ENCODE measurements at places on chromosomes 2 and 18.

- no peak for DNase-seq
These were observed 70.8 kb upstream of the LPIN2 start for GRCh38 chr18:3083766-3084165.

DNA sequence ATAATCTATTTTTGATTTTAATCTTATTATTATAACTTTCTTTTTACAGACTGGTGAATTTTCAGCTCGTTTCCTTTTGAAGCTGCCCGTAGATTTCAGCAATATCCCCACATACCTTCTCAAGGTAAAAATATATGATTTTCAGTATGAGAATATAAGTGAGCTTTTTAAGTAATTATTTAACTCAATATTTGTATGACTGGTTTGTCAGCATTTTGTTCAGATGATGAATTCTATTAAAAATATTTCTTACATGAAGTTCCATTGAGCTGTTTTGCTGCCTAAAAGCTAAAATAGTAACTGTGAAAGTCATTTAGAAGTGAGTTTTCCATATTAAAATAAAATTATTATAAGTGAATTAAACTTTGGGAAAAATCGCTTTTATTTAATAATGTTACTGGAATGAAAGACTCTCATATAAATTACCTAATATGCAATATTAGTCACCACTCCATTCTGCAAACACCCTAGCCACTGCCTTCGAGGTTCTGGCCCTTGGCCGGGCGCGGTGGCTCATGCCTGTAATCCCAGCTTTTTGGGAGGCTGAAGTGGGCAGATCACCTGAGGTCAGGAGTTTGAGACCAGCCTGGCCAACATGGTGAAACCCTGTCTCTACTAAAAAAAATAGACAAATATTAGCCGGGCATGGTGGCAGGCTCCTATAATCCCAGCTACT lies 155.3 kb downstream of the BABAM2 start:
- DNase-seq, result no peak

GRCh38 chr2:3377279-3377611 lies 373 bp downstream of the EIPR1 start:
- peak; percentile 66 for DNase-seq

- no peak for DNase-seq
These were observed 90.4 kb upstream of the LYPD1 start for GRCh38 chr2:132760405-132760804.

- DNase-seq, result no peak
These were observed 370.2 kb upstream of the SLC14A2 start for GRCh38 chr18:45245091-45245511.

DNA sequence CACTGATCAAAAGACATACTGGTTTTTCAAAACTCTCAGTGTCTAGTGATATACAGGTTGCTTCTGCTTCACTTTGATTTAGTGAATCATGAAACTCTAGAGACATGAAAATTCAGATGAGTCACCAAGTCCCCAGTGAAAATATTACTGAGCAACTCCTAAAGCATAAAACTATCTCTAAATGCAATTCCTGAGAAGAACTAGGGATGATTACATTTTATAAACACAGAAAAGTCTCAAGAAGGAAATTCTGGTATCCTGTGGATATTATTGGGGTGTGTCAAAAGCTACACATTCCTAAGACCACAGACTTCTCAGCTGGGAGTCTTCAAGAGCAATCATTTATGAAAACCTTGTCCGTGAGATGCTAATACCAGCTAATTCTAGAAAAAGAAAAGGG lies 9.7 kb downstream of the LRRTM4 start:
- no peak for DNase-seq

GRCh38 chr2:74515981-74516633 lies 1.9 kb downstream of the TLX2 start:
- DNase-seq, result peak; percentile 76

GRCh38 chr2:230872968-230873660 lies 8.4 kb downstream of the ITM2C start:
- DNase-seq, result no peak

GRCh38 chr2:239588451-239589269 lies 187.8 kb upstream of the HDAC4 start:
- DNase-seq, result no peak

- no peak for DNase-seq
These were observed 1090.6 kb downstream of the DPP10 start for GRCh38 chr2:115533081-115533480.

GRCh38 chr2:203797712-203798111 lies 69.9 kb upstream of the CTLA4 start:
- DNase-seq, result no peak

DNA sequence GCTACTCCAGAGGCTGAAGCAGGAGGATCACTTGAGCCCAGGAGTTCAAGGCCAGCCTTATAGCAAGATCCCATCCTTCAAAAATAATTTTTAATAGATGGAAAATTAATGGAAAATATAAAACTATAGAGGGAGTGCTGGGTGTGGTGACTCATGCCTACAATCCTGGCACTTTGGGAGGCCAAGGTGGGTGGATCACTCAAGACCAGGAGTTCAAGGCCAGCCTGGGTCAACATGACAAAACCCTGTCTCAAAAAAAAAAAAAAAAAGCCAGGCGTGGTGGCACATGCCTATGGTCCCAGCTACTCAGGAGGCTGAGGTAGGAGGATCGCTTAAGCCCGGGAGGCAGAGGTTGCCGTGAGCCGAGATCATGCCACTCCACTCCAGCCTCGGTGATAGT lies 48.0 kb downstream of the AP1S3 start:
- DNase-seq, result no peak

GRCh38 chr2:157830696-157831570 lies 45.2 kb downstream of the ACVR1 start:
- DNase-seq, result peak; percentile 70

DNA sequence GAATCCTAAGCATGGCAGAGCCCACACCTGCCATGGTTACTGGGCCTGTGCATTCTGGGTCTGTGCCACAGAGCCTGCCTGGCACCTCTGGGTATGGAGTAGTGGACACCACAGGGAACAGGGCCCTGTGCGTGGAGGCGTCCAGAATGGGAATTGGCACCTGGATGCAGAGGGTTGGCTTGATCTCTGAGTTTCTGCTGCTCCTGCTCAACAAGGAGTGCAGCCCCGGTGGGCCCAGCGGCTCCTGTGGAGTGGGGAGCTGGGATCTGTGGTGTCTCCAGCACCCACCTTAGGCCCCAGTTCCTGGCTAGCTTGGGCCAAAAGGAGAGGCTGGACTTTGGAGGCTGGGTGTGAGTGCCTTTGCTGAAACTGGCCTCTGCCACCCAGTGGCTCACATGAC lies 7.9 kb upstream of the ANKRD62 start:
- no peak for DNase-seq

DNA sequence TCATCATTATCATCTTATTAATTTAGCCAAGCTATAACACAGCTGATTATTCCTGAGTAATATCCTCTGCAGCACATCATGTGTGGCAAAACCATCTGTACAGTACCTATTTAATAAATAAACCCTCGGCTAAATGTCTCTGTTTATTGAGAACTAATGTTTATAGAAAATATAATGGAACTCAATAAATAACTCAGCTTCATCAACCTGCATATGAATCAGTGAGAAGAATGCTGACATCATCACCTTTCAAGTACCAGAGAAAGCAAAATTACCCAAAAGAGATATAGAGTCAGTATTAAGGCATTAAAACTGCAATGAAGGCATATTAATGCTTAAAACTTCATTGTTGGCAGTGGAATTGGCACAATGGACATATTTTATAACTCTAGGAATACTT lies 558.3 kb downstream of the PLCL1 start:
- no peak for DNase-seq

DNA sequence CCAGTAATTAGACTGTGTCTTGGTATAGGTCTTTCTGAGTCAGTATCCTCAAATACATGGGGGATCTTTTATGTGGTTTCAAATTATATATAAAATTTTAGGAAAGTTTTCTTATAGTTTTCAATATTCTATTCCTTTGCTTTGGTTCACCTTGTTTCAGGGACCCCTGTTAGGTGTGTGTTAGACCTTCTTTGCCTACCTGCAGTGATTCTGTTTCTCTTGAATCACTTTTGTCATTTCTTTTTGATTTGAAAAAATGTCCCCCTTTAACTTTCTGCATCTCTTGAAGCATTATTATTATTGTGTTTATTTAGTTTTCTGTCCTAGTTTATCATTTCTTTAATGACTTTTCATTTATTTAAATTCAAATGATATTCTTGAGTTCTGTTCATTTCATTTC lies 98.7 kb downstream of the FHOD3 start:
- DNase-seq, result no peak

- no peak for DNase-seq
These were observed 1184.7 kb upstream of the NXPH2 start for GRCh38 chr2:139964721-139965440.

- no peak for DNase-seq
These were observed 711.5 kb upstream of the KLHL29 start for GRCh38 chr2:22673529-22673928.

DNA sequence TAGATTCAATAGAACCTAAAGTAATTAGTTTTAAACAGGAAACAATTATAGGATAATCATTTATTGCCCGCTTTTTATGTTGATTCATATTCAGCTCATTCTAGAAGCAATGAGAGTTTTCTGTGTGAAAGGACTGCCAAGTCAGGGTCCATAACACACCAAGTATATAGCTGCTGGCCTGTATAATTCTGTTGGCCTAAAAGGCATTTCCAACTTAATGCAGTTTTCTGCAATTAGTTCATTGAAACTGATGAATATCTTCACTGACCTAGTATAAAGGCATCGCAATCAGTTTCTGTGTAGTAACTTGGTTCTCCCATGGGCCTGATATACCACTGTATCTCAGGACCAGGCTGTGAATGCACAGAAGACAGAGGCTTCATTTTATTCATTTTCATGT lies 69.1 kb upstream of the GRB14 start:
- DNase-seq, result no peak

DNA sequence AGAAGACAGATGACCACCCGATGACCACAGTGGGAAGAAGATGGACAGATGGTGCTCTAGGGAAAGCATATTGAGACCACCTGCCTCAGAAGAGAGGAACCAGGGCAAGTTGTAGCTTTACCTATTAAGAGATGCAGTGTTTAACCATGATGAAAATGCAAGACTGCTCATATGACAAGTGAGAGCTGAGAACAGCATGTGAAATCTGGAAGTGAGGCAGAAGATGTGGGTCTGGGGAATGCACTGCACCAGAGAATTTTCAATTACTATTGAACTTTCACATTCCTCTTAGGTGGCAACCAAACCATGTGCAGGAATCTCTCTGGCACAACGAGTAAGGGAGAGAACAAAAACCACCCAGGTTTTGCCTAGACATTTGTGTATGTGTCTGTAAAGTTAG lies 184.8 kb upstream of the CRIM1 start:
- no peak for DNase-seq

- DNase-seq, result no peak
These were observed 366.9 kb upstream of the SPRED2 start for GRCh38 chr2:65799141-65799854.

GRCh38 chr18:61770279-61770678 lies 122.5 kb downstream of the RNF152 start:
- DNase-seq, result no peak

DNA sequence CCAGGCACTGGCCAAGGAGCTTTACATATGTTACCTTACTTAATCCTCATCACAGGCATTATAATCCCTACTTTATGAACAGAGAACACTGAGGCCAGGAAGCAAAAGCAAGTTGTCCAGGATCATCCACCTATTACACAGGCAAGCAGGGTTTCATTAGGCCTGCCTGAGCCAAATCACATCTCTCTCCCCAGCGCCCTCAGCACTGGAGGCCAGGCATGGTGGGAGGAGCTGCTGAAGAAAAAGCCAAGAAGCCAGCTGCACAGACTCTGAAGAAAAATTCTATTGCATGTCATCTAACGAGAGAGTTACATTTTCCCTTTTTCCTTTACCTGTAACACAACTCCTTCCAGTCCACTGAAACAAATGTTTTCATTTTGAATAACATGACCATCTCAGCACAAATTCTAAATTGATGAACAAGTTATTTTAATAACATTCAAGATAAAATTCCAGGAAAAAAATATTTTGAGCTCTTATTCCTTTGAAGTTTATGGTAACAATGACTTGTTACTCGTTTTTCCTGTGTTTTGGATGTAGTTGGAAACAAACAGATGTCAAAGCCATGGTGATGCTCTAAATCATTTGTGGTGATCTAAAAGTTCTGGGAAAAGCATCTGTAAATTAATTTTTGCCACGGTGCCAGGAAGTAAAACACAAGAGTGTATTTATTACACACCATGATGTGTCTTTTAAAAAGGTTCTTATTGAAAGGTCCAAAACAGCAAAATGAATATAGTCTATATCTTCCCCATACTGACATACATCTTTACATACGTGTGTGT lies 139.0 kb upstream of the ITGB6 start:
- peak; percentile 24 for DNase-seq

- DNase-seq, result no peak
These were observed 821.6 kb upstream of the ZEB2 start for GRCh38 chr2:145341536-145341935.

- no peak for DNase-seq
These were observed 2.7 kb downstream of the ID2 start for GRCh38 chr2:8684540-8684877.

- no peak for DNase-seq
These were observed 89.4 kb upstream of the LRRTM1 start for GRCh38 chr2:80393991-80394390.

DNA sequence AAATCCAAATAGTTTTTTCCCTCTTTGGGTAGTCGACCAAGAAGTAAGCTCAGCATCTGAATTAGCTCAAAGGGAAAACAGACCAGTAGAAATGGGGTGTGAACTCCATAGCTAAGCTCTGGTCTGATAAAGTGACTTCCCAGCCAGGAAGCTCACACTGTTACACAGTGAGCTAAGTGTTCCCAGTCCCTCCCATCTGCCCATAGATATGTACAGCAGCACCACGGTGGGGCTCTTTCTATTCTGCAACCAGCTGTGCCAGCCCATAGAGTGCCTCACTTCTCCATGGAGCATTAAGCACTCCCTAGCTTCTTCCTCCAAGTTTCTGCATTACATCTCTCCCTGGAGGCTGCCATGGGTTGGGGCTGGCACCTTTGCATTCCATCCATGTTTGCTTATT lies 27.6 kb upstream of the NEMP2 start:
- no peak for DNase-seq

DNA sequence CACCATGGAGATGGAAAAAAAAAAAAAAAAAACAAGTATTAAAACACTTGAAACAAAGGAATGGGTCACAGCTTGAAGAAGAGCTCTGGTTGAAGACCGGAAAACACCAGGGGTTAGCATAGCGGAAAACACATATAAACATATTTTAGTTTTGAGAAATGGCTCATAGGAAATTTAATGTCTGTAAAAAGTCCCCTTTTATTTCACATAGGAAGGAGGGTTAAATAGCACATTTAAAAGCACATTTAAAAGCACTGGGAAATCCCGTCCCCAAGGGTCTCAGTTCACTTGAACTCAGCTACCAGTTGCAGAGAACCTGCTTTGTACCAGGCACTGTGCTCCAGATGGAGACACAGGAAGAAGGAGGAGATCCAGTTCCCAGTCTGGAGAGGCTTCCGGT lies 65.5 kb downstream of the KCNE4 start:
- DNase-seq, result no peak

GRCh38 chr2:119940856-119941255 lies 72.0 kb upstream of the EPB41L5 start:
- no peak for DNase-seq

- DNase-seq, result no peak
These were observed 212.0 kb downstream of the CPS1 start for GRCh38 chr2:210768329-210768910.

GRCh38 chr2:127431408-127432023 lies 13.3 kb downstream of the PROC start:
- peak; percentile 0 for DNase-seq

GRCh38 chr18:65955747-65956146 lies 204.9 kb downstream of the CDH7 start:
- no peak for DNase-seq
